Hair follicle dermal papilla cell (primary cell): ENCODE measurements at places on chromosomes 1 and 21. TPM values are rescaled to one million over a fixed set of nuclear protein-coding genes. Genes with fewer than 3 reads are reported as not detected.

The CLDN8 gene
- under 0.01 TPM in 1 of 2 replicates, not detected in the other for total RNA-seq

The SLC6A17 gene
- total RNA-seq = 0.24 and 0.97 TPM in 2 replicates

The ADAMTS4 gene
- total RNA-seq = 15.5 and 21.4 TPM in 2 replicates

The FCRL2 gene
- not detected in 2 replicates for total RNA-seq

The MCM3AP gene
- 71.4 and 108 TPM in 2 replicates for total RNA-seq
